Fibroblast of mammary gland (primary cell): ENCODE measurements at places on chromosomes 11 and 22.

DNA sequence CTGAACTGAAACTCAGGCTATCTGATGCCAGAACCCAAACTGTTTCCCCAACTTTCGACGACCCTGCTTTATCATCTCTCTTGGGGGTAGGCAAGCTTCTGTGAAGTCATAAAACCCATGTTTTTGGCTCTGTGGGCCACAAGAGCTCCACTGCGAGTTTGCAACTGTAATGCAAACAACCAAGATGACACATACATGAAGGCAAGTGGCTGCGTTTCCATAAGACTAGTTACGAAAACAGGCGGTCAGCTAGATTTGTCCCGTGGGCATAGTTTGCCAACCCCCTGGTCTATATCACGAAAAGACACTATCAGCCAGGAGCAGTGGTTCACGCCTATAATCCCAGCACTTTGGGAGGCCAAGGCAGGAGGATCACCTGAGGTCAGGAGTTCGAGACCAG is 37.5 kb downstream of the TPST2 start:
- peak; percentile 72 for DNase-seq

DNA sequence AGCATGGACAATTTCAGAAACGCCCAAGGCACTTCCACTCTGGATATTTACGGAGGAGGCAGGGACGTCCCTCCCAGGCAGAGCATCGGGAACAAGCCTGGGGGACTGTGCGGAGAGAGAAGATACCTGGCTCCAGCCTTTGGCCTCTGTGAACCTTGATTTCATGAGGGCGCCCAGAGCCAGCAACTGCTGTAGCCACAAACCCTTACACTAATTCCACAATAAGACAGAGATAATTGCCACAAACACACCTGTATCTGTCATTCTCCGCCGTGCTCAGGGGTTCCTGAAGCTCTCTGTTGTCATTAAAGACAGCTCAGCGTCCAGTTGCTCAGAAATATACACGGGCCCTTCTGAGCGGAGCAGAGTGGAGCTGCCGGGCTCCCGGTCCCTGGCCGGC is 1292.1 kb downstream of the TBC1D22A start:
- DNase-seq, result no peak

DNA sequence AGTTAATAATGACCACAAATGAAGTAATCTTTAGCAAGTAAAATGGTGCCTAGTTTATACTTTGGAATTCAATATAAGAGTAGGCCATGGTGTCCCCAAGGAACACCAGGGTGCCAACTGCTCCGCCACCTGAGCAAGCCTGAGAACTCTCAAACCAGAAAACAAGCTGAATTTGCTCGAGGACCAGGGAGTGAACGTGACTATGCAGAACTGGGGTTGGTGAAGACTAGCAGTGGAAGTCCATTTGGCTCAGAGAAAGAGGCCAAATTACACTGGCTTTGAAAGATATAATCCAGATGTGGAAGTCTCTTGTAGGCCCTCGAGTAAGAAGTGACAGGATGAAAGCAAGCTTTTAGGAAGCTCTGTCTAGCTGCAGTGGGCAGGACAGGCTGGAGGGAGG is 8.7 kb upstream of the SMIM35 start:
- DNase-seq, result no peak

DNA sequence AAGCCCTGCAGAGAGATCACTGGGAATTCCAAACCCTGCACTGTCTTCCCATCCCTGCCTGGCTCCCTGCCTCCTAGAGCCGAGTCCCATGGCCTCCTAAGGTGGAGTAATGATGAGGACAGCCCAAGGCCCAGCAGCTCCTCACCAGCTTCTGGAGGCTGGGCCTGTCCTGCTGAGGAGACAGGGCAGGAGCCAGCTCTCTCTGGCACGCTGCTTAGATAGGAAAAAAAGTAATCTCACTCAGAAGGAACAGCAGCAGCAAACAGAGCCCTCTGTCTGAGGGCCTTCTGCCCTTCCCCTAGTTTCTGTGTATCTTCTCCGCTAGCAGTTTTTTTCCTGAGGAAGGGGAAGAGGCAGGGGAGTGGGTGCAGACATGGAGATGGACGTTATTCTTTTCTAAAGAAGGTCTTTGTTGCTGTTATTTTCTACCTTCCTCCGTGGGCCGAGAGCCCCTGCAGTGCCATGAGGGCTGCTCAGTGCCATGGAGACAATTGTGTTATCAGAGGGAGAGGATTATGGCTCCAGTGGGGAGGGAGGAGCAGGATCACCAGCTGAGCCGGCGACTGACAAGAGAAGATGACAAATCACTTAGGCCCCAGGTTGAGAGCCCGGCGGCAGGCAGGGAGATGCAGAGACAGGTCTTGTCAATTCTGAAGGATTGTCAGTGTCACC is 315.3 kb downstream of the BUD13 start:
- no peak for DNase-seq

- peak; percentile 79 for DNase-seq
Measured at GRCh38 chr11:33622186-33622585, 78.4 kb downstream of the C11orf91 start.

DNA sequence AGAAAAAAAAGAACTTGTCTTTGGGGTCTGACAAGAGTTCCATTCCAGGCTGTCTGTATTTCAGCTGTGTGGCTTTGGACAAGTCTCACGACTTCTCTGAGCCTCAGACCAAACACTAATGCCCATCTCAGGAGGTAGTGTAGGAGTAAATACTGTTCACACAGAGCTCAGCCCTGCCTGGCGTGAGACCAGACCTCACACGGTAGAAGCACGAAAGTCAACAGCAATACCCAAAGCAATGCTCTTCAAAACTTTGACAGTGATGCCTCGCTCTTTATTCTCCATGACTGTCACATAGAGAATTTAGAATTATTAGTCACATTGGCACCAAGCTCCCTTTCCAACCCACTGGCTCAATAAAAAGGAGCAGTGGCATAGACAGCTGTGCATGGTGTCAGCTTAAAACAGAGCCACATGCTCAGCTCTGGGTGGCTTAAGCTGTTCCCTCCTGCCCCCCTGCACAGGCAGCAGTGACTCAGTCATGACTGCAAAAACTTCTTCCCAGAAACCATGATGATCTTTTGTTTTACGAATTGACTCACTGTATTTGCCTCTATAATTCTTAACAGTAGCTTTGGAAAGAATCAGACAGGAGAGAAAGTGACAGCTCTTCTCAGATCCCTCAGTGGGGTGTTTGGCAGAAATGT is 74.0 kb upstream of the PHF21B start:
- peak; percentile 89 for DNase-seq

DNA sequence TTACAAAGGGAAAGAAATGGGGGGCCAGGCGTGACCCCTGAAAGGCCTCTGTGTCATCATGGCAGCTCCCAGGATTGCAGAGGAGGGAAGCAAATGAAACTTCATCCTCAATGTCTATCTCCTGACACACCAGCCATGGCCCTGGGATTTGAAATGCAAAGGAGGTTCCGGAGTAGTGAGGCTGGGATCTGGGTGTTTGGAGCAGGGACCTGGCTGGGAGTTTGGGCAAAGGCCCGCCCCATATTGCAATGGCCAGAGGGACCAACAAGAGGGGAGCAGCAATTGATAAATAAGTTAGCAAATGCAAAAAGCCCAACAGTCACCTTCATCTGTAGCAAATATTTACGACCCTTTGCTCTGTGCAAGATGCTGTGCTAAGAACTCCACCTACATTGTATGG is 77.7 kb upstream of the CCND1 start:
- DNase-seq, result no peak

DNA sequence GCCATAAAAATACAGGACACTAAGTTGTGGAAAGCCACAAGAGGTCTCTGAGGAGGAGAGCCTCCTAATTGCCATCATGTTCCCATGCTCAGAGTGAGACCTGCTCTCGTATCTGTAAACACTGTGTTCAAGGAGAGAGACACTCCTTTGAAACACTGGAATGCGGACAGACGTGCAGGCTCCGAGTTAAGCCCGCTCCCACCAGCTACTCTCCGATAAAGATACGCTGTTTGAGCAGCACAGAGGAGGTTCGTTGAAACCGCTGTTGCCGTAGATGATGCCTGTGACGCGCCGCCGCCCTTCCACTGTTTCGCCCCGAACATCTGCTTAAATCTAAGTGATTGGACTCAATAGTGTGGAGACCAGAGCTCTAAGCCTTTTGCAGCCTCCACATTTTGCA is 25.1 kb downstream of the NUP50 start:
- no peak for DNase-seq

- DNase-seq, result no peak
Measured at GRCh38 chr11:73465871-73466270, 89.7 kb downstream of the RELT start.

DNA sequence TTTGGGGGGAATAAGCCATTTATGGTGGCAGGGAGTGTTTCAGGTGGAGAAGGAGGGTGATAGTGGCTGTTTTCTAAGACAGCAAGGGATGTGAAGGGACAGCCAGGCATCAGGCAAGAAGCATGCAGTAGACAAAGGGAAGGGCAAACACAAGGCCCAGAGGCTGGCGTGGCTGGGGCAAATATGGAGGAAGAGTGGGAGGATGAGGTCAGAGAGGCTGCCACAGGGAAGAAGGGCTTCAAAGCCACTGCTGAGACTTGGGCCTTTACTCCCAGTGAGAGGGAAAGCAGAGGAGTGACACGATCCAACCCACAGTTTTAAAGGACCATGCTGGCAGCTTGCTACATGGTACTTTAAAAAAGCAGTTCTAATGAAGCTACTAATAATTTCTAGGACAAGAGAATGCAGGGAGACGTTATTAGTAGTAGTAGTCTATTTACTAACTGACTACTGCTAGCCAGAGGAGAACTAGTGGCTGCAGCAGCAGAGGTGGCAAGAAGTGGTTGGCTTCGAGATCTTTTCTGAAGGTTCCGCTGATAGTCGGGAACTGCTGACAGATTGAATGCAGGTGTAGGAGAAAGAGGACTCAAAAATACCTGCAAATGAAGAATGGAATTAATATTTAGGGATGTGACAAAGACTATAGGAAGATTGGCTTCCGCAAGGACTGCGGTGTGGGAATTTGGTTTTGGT is 13.7 kb downstream of the KMT5B start:
- no peak for DNase-seq

GRCh38 chr11:113015098-113015455 is 53.9 kb downstream of the NCAM1 start:
- DNase-seq, result no peak

GRCh38 chr22:33640900-33641299 is 279.4 kb downstream of the LARGE1 start:
- DNase-seq, result no peak

GRCh38 chr11:78921509-78921908 is 346.8 kb upstream of the NARS2 start:
- DNase-seq, result no peak

DNA sequence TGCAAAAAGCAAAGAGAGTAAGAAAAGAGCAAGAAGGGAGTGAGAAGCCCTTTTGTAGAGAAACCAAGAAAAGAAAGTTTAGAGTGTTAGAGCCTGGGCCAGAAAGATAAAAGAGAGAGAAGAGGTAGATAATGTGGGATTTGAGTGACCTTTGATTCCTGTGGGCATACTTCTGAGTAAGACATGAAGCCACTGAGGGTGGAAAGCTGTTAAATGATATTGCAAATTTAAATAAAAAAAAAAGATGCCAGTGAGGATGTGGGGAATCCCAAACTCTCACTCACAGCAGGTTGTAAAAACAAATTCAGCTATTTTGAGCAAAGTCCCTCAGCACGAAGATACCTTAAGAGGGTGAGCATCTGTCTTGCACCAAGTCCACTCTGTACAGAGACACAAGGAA is 59.4 kb upstream of the TOP3B start:
- DNase-seq, result no peak

DNA sequence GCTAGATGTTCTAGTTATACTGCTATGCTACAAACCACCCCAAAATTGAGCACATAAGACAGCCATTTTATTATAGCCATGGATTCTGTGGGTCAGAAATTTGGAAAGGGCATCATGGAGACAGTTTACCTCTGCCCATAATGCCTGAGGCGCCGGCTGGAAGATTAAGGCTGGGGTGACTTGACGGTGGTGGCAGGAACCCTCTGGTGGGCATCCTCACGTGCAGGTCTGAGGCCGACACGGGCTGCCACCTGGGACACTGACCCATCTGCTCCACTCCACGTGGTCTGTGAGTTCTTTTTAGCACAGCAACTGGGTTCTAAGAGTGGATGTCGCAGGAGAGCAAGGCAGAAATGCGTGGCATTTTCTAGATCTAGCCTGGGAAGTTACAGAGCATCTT is 40.0 kb upstream of the PRDM11 start:
- DNase-seq, result no peak

DNA sequence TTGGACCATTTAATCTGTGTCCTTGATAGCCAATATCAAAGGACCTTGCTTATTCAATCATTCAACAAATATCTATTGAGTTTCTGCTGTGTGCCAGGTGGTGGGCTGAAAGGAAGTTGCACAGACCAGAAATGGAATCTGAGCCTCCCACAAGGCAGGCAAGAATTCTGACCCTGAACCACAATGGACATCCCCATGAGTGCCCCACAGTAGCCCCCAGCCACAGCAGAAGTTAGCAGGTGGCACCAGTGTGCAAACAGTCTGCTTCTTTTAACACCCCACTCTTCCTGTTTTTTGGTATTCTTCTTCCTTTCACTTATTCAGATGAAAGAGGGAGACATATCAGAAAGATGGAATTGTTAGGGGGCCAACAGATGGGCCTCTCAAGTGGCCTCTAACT is 12.2 kb upstream of the SERPING1 start:
- DNase-seq, result no peak

GRCh38 chr11:117905524-117905923 is 23.7 kb downstream of the TMPRSS13 start:
- DNase-seq, result no peak

GRCh38 chr11:47234669-47235100 is 13.9 kb downstream of the ACP2 start:
- peak; percentile 45 for DNase-seq

- DNase-seq, result no peak
Measured at GRCh38 chr11:59842316-59842715, 3.0 kb downstream of the CBLIF start.

- peak; percentile 79 for DNase-seq
Measured at GRCh38 chr11:70397983-70398833, at the start of gene CTTN. TSS of gene CTTN (plus strand) at chr11:70398529. CDS start at chr11:70407298, 8,769 bp downstream.

DNA sequence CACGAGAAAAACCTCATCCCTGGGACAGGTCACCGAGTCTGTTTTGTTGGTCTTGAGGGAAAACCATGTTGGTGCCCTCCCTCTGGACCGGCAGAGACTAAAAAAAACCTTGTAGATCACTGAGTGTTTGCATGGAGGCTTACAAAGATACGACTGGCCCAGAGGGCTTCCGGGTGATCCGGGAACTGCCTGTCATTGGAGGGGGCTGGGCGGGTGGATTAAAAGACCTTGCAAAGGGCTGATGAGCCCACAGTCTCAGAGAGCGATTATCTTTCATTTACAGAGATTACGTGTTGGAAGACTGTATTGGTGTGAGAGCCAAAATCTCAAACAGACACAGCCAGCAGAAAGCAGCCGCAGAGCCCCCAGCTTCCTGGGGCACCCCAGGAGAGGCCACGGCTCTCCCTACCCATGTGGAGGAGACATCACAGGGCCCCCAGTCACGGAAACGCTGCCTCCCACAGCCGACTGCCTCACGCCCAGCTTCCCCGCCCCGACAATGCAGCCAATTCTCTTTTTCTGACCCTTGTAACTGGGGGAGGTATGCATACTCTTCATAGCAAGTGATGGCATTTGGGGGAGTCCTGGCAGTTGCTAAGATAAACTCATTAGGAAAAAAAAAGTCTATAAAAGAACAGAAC is 426.4 kb downstream of the CTTN start:
- DNase-seq, result no peak

- DNase-seq, result no peak
Measured at GRCh38 chr11:112623057-112623456, 338.2 kb upstream of the NCAM1 start.
